ENCODE measurements at places on chromosomes 7 and 10. TPM values are rescaled to one million over a fixed set of nuclear protein-coding genes. Genes with fewer than 3 reads are reported as not detected.

The CNNM1 gene
- total RNA-seq, result under 0.01 TPM

The TBC1D12 gene
- total RNA-seq, result 16.1 TPM

The PRRT4 gene
- total RNA-seq, result under 0.01 TPM

The AASS gene
- 32.0 TPM for total RNA-seq

The MRLN gene
- not detected for total RNA-seq
